Left kidney (tissue), 8 donors: ENCODE measurements at places on chromosomes 7 and 10. TPM values are rescaled to one million over a fixed set of nuclear protein-coding genes. Genes with fewer than 3 reads are reported as not detected.

CLRN3 gene
- 22.5 TPM for polyA plus RNA-seq

NPY gene
- not detected for polyA plus RNA-seq

PILRA gene
- polyA plus RNA-seq = 12.6 TPM

CCAR1 gene
- polyA plus RNA-seq = 254 TPM

GRM3 gene
- polyA plus RNA-seq = 0.13 TPM

STK31 gene
- 1.0 TPM for polyA plus RNA-seq

IRF5 gene
- polyA plus RNA-seq = 8.3 TPM

AKR1C4 gene
- polyA plus RNA-seq = not detected

FFAR4 gene
- not detected for polyA plus RNA-seq

SPDYE16 gene
- polyA plus RNA-seq = 6.2 TPM

CABCOCO1 gene
- polyA plus RNA-seq = 2.8 TPM

PPP1R17 gene
- polyA plus RNA-seq = not detected

NFE2L3 gene
- 49.2 TPM for polyA plus RNA-seq

LEP gene
- polyA plus RNA-seq = 0.53 TPM

SAP25 gene
- 4.2 TPM for polyA plus RNA-seq

NPFFR1 gene
- polyA plus RNA-seq = 0.15 TPM

STEAP1B gene
- polyA plus RNA-seq = 1.6 TPM

ZPBP gene
- polyA plus RNA-seq = 0.90 TPM

PRTFDC1 gene
- polyA plus RNA-seq = 46.0 TPM

PVRIG gene
- 9.7 TPM for polyA plus RNA-seq

HTRA1 gene
- polyA plus RNA-seq = 158 TPM

CYP2E1 gene
- 2.8 TPM for polyA plus RNA-seq

SPDYE2B gene
- polyA plus RNA-seq = 3.8 TPM

GSTO2 gene
- 52.8 TPM for polyA plus RNA-seq

CFAP70 gene
- polyA plus RNA-seq = 26.6 TPM

CAPZA2 gene
- 201 TPM for polyA plus RNA-seq

TMEM213 gene
- 39.2 TPM for polyA plus RNA-seq

LBX1 gene
- not detected for polyA plus RNA-seq

SLC18A3 gene
- polyA plus RNA-seq = not detected

CCDC172 gene
- polyA plus RNA-seq = not detected

ARMS2 gene
- polyA plus RNA-seq = 0.17 TPM

ANXA8 gene
- polyA plus RNA-seq = 0.38 TPM

PTPRN2 gene
- 5.7 TPM for polyA plus RNA-seq

HTR5A gene
- polyA plus RNA-seq = not detected

IPMK gene
- polyA plus RNA-seq = 7.7 TPM

CYP2C9 gene
- 4.8 TPM for polyA plus RNA-seq

ADRA2A gene
- polyA plus RNA-seq = 2.9 TPM

TMEM168 gene
- 62.4 TPM for polyA plus RNA-seq

INA gene
- polyA plus RNA-seq = 0.53 TPM

STRA8 gene
- polyA plus RNA-seq = 0.32 TPM

ASAH2B gene
- 15.2 TPM for polyA plus RNA-seq

CELF2 gene
- polyA plus RNA-seq = 12.5 TPM

UTF1 gene
- polyA plus RNA-seq = not detected

CALML3 gene
- not detected for polyA plus RNA-seq

SPDYE6 gene
- polyA plus RNA-seq = 6.3 TPM

PRLHR gene
- polyA plus RNA-seq = not detected
